ENCODE measurements at places on chromosomes 6 and 20. TPM values are rescaled to one million over a fixed set of nuclear protein-coding genes. Genes with fewer than 3 reads are reported as not detected.

- H3K27ac ChIP-seq = no peak overlapping the region
- peak; percentile 58 for DNase-seq
- peaks cover 6% of the 10 kb centered on the region for H3K4me1 ChIP-seq
- no peaks in the 10 kb centered on the region for H3K27me3 ChIP-seq
Measured at GRCh38 chr6:42276034-42276890, 58.6 kb upstream of the MRPS10 start.

- H3K27me3 ChIP-seq = peaks cover 28% of the 10 kb centered on the region
- no peaks in the 10 kb centered on the region for H3K36me3 ChIP-seq
- no peak for DNase-seq
- no peak overlapping the region for H3K4me3 ChIP-seq
- H3K27ac ChIP-seq = no peak overlapping the region
Measured at GRCh38 chr6:150026976-150027805, 1.9 kb upstream of the RAET1L start.

GRCh38 chr20:58623579-58624473 is 27.3 kb upstream of the STX16 start:
- no peak overlapping the region for H3K4me3 ChIP-seq
- H3K27me3 ChIP-seq = no peaks in the 10 kb centered on the region
- H3K4me1 ChIP-seq = no peaks in the 10 kb centered on the region
- peak; percentile 77 for DNase-seq
- no peak overlapping the region for H3K27ac ChIP-seq

DNA sequence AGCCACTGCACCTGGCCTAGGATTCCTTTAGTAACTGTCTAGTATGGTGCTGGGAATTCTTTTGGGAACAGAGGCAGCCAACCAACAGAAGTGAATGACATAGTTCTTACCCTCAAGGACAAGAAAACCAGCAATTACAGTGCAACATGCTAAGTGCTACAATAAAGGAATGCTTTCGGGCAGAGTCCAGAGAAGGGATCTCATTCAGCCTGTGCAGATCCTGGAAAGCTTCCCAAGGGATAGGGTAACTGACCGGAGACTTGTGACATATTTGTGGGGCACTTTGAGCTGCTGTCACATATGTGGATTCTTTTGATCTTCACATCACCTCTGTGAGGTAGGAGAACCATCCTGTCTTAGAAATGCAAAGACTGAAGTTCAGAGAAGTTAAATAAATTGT is 46.8 kb downstream of the C6orf15 start:
- H3K36me3 ChIP-seq = no peaks in the 10 kb centered on the region
- no peak overlapping the region for H3K4me3 ChIP-seq
- no peak overlapping the region for H3K27ac ChIP-seq
- DNase-seq = no peak

DNA sequence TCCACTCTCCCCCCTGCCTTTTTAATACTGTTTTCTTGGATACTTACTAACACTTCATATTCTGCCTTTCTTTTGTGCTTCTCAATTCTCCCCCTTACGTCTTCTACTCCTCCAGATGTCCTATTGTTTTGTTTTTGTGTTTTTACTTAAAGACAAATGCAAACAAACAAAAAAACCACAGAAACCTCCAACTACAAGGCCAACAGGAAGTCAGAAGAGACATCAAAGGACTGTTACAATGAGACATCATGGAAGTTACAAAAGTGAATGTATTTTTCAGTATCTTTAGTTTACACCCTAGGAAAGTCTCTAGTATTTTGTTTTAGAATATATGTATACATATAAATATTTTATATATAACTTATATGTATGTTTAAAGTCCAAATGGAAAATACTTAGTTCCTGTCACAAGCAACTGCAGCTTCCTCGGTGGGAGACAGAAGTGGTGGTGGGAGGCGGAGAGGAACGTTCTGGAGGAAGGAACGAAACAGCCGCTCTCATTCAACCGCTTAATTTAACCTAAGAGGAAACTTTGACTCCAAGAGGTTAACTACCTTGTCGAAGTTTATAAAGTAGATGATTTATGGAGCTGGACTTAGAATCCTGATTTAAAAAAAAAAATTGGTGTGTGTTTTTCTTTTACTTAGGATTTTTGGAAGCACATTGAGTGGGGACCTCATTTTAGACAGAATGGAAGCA is 168.9 kb upstream of the PDE10A start:
- peaks cover 3% of the 10 kb centered on the region for H3K27me3 ChIP-seq
- no peak overlapping the region for H3K27ac ChIP-seq
- H3K4me3 ChIP-seq = no peak overlapping the region
- no peak for DNase-seq
- no peaks in the 10 kb centered on the region for H3K4me1 ChIP-seq

- no peaks in the 10 kb centered on the region for H3K36me3 ChIP-seq
- no peak for DNase-seq
- H3K4me3 ChIP-seq = no peak overlapping the region
- H3K27ac ChIP-seq = no peak overlapping the region
- H3K4me1 ChIP-seq = no peaks in the 10 kb centered on the region
Measured at GRCh38 chr20:17109307-17109706, 117.5 kb upstream of the PCSK2 start.

DNA sequence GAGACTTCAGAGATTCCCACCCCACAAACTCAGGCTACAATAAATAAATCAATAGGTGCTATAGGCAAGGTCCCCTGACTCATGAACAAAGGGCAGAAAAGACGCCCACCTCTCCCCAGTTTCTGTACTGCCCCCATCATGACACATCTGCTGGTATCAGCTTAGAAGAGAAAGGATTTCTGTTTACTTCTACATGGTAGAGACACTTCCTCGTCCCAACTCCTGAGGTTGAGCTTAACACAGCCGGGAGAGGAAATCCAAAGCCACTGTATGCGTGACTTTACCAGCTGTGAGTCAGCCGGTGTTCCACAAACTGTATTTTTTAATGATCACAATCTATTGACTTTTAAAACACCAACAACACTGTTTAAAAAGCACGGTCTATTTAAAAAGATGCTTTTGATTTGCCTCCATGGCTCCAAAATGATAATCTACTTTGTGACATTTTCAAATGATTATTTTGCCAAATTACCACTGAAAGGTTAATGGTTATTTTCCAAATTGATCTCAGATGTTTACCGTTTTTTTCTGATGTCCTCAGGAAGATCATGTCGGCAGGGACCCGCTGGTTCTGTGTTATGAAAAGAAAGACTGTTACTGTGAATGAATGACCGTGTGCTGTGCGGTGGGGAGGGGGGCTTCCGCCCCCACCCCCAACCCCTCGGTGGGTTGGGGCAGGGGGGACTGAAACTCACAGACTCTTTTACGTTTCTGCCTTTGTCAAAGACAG is 72.5 kb downstream of the ATP9A start:
- no peak overlapping the region for H3K27ac ChIP-seq
- no peaks in the 10 kb centered on the region for H3K27me3 ChIP-seq
- H3K4me3 ChIP-seq = no peak overlapping the region
- H3K4me1 ChIP-seq = no peaks in the 10 kb centered on the region

GRCh38 chr6:13429406-13429753 is 58.0 kb downstream of the GFOD1 start:
- no peaks in the 10 kb centered on the region for H3K36me3 ChIP-seq
- no peaks in the 10 kb centered on the region for H3K27me3 ChIP-seq
- no peak overlapping the region for H3K27ac ChIP-seq
- no peak overlapping the region for H3K4me3 ChIP-seq

- no peaks in the 10 kb centered on the region for H3K27me3 ChIP-seq
- H3K4me1 ChIP-seq = no peaks in the 10 kb centered on the region
- H3K36me3 ChIP-seq = peaks cover 10% of the 10 kb centered on the region
- DNase-seq = no peak
- H3K27ac ChIP-seq = no peak overlapping the region
Measured at GRCh38 chr20:16313917-16314316, 259.3 kb downstream of the KIF16B start.

DNA sequence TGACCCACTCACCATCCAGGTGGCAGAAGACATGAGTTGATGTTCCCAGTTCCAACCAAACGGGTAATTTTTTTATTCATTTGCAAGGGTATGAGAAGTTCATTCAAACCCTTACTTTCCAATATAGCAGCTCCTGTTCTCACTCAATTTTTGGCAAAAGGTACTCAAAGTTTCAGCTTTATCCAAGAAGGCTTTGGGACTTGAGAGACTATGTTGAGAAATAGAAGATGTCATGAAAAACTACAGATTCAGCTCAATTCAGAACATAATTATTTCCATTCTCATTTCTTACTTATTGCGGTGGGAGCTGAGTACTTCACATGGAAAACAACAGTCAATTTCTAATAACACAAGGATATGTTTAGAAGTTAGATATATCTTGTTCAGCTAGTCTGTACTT is 162.3 kb downstream of the FNDC1 start:
- H3K4me1 ChIP-seq = no peaks in the 10 kb centered on the region
- no peaks in the 10 kb centered on the region for H3K27me3 ChIP-seq
- no peaks in the 10 kb centered on the region for H3K36me3 ChIP-seq
- H3K27ac ChIP-seq = no peak overlapping the region
- no peak for DNase-seq

DNA sequence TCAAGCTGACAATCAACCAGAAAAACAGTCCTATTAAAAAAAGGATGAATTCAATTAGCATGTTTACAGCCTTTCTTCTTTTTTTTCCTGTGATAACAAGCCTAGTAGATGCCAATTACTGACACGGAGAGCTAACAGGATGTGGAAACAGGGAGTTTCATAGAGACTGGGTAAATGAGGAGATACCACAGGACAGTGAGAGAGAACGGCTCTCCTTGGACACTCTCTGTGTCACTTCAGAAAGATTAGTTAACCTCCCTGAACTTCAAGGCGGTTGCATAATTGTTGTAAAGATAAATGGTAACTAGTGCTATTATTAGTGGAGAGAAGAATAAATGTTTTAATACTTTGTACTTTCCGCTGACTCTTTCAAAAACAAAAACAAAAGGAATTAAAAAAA is 14.8 kb downstream of the SLC17A5 start:
- no peaks in the 10 kb centered on the region for H3K27me3 ChIP-seq
- no peaks in the 10 kb centered on the region for H3K36me3 ChIP-seq
- no peaks in the 10 kb centered on the region for H3K4me1 ChIP-seq
- H3K27ac ChIP-seq = no peak overlapping the region

DNA sequence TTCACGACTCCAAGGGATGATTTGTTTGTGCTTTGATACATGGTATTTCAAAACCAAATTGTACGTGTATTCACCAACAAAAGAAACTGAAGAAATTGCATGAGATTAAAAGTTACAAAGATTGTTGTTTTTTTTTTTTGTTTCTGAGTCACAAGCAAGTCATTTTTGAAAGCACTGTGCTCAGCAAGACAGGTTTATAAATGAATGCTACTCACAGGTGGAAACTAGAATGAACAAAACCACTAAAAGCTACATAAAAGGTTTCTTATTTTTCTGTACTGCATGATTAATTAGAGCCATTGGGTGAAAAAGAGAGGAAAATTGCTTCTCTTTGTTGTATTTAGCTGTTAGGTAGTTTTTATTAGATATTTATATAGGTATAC is 90.2 kb upstream of the RIPOR2 start:
- H3K27ac ChIP-seq = no peak overlapping the region
- H3K4me3 ChIP-seq = no peak overlapping the region
- H3K4me1 ChIP-seq = no peaks in the 10 kb centered on the region

- DNase-seq = no peak
- no peaks in the 10 kb centered on the region for H3K36me3 ChIP-seq
- H3K4me1 ChIP-seq = no peaks in the 10 kb centered on the region
Measured at GRCh38 chr6:93017626-93018025, 401.7 kb downstream of the EPHA7 start.

The TMC2 gene
- total RNA-seq = not detected

The TTK gene
- not detected for total RNA-seq

The TPMT gene
- total RNA-seq = 10.3 TPM

The PGC gene
- not detected for total RNA-seq

Measured in psoas muscle (tissue), 8 donors.